ENCODE measurements at places on chromosomes 12 and 14. TPM values are rescaled to one million over a fixed set of nuclear protein-coding genes. Genes with fewer than 3 reads are reported as not detected.

The B4GALNT1 gene
- not detected for polyA plus RNA-seq

The ENDOU gene
- polyA plus RNA-seq = not detected

The RFX4 gene
- not detected for polyA plus RNA-seq

The THTPA gene
- polyA plus RNA-seq = 16.0 TPM

The MSI1 gene
- polyA plus RNA-seq = not detected

The CYP27B1 gene
- polyA plus RNA-seq = not detected

- no peak overlapping the region for H3K27ac ChIP-seq
- H3K36me3 ChIP-seq = peaks cover 33% of the 10 kb centered on the region
- H3K4me3 ChIP-seq = no peak overlapping the region
Measured at GRCh38 chr14:50763382-50764007, 67.5 kb downstream of the NIN start.

GRCh38 chr12:129771238-129771637 lies 132.6 kb downstream of the TMEM132D start:
- H3K36me3 ChIP-seq = no peaks in the 10 kb centered on the region
- no peak for DNase-seq
- H3K27me3 ChIP-seq = no peaks in the 10 kb centered on the region
- H3K4me1 ChIP-seq = no peaks in the 10 kb centered on the region

DNA sequence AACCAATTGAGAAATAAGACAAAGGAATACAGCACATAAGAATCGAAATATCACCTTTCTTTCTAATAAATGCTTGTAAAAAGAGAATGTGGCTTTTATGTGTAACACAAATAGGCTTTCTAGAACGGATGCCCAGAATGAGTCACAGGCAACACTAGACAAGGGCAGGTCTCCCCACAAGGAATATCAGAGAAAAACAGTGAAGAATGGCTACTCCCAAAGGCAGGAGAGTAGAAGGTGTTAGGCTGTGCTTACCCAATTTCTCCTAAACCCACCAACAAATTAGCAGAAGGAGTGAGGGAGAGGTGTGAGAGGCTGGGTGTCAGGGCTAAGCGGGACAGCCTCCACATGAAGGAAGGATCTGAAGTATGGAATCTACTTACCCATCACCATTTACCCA lies 55.2 kb downstream of the GALNT4 start:
- peak overlapping the region; percentile 80 for H3K4me3 ChIP-seq
- peaks cover 3% of the 10 kb centered on the region for H3K36me3 ChIP-seq
- no peaks in the 10 kb centered on the region for H3K27me3 ChIP-seq

- no peaks in the 10 kb centered on the region for H3K36me3 ChIP-seq
- no peak for DNase-seq
- H3K4me1 ChIP-seq = no peaks in the 10 kb centered on the region
- H3K27ac ChIP-seq = no peak overlapping the region
Measured at GRCh38 chr14:24984846-24985589, 64.9 kb downstream of the STXBP6 start.

- DNase-seq = no peak
- no peak overlapping the region for H3K4me3 ChIP-seq
- no peaks in the 10 kb centered on the region for H3K27me3 ChIP-seq
- H3K36me3 ChIP-seq = no peaks in the 10 kb centered on the region
- no peak overlapping the region for H3K27ac ChIP-seq
Measured at GRCh38 chr12:85955127-85955526, 81.0 kb downstream of the NTS start.

- H3K27ac ChIP-seq = no peak overlapping the region
- H3K27me3 ChIP-seq = peaks cover 9% of the 10 kb centered on the region
- no peak overlapping the region for H3K4me3 ChIP-seq
- no peaks in the 10 kb centered on the region for H3K36me3 ChIP-seq
Measured at GRCh38 chr12:68349921-68350606, 17.9 kb upstream of the MDM1 start.

- no peaks in the 10 kb centered on the region for H3K36me3 ChIP-seq
- DNase-seq = peak; percentile 24
- H3K27me3 ChIP-seq = peaks cover 5% of the 10 kb centered on the region
- peaks cover 27% of the 10 kb centered on the region for H3K4me1 ChIP-seq
- no peak overlapping the region for H3K27ac ChIP-seq
Measured at GRCh38 chr12:614411-614970, 48.8 kb downstream of the NINJ2 start.

DNA sequence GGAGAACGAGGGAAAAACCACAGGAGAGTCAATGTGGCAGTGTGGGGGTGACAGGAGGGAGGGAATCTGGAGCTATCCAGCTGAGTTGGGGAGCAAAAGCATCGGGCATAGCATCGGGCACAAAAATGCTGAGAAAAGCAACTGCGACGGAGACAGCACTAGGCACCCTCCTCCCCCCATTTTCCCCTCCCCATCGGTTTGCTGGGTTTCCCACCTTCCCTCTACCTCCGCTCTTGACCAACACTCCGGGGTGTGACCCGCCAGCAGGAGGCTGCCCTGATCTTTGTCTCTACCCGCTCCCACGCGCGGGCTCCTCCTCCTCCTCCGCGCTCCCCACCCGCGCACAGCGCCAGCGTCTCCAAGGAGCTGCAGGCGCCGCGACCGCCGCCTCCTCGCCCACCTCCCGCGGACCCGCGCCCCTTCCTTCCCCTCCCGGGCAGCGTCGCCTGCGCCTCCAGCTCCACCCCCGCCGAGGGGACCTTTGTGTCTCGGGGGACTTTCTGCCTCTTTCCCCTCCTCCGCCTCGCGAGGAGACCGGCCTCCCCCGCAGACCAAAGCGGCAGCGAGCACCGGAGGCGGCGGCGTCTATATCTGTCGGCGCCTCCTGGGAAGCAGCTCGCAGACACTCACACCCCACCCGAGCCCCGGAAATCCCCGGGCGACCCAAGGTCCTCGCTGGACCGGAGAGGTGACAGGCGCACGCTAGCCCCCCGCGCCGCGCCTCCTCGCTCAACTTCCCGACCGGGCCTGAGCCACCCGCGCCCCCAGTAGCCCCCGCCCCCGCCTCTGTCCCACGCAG lies 920 bp downstream of the CDK17 start:
- H3K27ac ChIP-seq = peak overlapping the region; percentile 88
- no peaks in the 10 kb centered on the region for H3K36me3 ChIP-seq
- H3K27me3 ChIP-seq = no peaks in the 10 kb centered on the region
- peaks cover 27% of the 10 kb centered on the region for H3K4me1 ChIP-seq
- peak overlapping the region; percentile 84 for H3K4me3 ChIP-seq

- H3K27ac ChIP-seq = peak overlapping the region; percentile 69
- H3K27me3 ChIP-seq = peaks cover 31% of the 10 kb centered on the region
- DNase-seq = no peak
- H3K4me3 ChIP-seq = no peak overlapping the region
- H3K4me1 ChIP-seq = peaks cover 7% of the 10 kb centered on the region
- no peaks in the 10 kb centered on the region for H3K36me3 ChIP-seq
Measured at GRCh38 chr12:10069099-10069498, 29.7 kb downstream of the CLEC1A start.

DNA sequence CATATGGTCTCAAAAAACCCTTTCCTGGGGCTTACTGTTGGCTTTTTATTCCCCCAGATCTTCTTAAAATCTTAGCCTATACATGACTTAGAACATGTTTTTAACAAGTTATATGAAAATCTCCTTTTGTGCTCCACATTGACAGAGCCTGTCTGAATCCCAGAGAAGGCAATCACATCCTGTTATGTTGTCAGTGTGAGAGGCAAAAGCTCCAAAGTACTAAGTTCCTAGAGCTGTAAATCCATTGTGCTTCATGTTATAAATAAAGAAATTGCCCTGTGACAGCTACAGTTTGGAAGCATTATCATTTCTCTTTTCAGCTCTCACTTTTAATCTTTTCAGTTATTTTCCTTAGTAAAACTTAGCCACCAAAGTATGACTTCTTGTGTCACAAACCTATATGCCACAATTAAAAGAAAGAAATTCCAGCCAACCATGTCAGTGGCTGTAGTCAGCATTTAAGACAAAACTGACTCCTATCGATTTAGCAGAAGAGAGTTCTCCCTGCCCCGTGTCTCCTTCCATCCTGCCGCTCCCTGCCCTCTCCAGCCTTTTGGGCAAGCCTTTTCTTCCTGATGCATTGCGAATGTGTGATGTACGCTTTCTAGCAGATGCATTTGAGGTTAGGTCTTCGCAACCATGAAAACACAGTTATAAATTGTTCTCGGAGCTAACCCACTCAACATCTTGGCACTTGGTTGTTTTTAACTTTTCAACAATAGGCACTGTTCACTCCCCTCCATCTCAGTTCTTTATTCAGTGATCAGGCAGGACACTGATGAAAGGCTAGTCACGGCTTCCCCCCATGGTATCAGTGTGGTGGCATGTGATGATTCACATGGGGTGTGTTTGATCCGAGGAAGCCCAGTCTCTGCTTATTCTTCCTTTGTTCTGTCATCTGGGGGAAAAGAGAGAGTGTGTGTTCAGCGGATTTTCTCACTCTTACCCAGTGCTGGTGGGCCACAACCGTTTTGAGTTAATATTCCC lies 143.5 kb downstream of the SSPN start:
- H3K4me3 ChIP-seq = no peak overlapping the region
- peaks cover 18% of the 10 kb centered on the region for H3K36me3 ChIP-seq
- DNase-seq = no peak
- H3K4me1 ChIP-seq = peaks cover 21% of the 10 kb centered on the region

GRCh38 chr12:68585966-68586365 lies 24.7 kb upstream of the RAP1B start:
- no peak for DNase-seq
- H3K4me1 ChIP-seq = peaks cover 20% of the 10 kb centered on the region
- H3K27me3 ChIP-seq = no peaks in the 10 kb centered on the region
- no peak overlapping the region for H3K27ac ChIP-seq
- H3K4me3 ChIP-seq = no peak overlapping the region

GRCh38 chr14:51460011-51460410 lies 191.7 kb upstream of the FRMD6 start:
- no peaks in the 10 kb centered on the region for H3K36me3 ChIP-seq
- peaks cover 24% of the 10 kb centered on the region for H3K27me3 ChIP-seq
- H3K4me3 ChIP-seq = no peak overlapping the region
- no peak for DNase-seq
- no peak overlapping the region for H3K27ac ChIP-seq

DNA sequence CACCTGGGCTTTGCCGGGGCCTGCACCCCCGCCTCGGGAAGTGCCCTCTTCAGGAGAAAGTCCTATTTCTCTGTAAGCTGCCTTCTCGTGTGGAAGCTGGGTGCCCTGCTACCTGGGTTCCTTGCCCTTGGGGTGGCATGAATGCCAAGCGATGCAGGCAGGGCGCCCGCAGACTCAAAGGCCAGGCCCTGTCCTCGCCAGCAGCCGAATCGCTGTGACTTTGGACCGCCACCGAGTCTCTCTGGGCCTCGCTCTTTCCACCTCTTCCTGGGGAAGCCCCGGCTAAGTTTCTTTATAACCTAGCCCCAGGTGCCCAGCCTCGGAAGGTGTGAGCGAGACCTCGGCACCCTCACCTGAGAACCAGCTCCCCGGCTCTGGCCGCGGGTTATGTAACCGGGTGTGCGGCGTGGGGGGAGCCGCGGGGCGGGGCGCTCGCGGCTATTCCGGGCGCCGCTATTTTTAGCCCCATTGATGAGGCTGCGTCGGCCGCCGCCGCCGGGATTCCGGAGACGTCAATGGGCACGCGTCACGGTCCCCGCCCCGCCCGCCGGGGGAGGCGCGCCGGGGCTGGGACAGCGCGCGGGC lies 14.6 kb upstream of the NR4A1 start:
- H3K27me3 ChIP-seq = no peaks in the 10 kb centered on the region
- no peaks in the 10 kb centered on the region for H3K36me3 ChIP-seq
- peak overlapping the region; percentile 78 for H3K4me3 ChIP-seq
- peak; percentile 95 for DNase-seq

- H3K36me3 ChIP-seq = no peaks in the 10 kb centered on the region
- no peak overlapping the region for H3K27ac ChIP-seq
- H3K4me3 ChIP-seq = no peak overlapping the region
- H3K4me1 ChIP-seq = peaks cover 24% of the 10 kb centered on the region
- no peaks in the 10 kb centered on the region for H3K27me3 ChIP-seq
Measured at GRCh38 chr14:40221428-40221827, 789.2 kb upstream of the FBXO33 start.

- peaks cover 20% of the 10 kb centered on the region for H3K4me1 ChIP-seq
- peak overlapping the region; percentile 66 for H3K4me3 ChIP-seq
- H3K36me3 ChIP-seq = peaks cover 9% of the 10 kb centered on the region
- H3K27me3 ChIP-seq = no peaks in the 10 kb centered on the region
- peak overlapping the region; percentile 46 for H3K27ac ChIP-seq
Measured at GRCh38 chr14:103688906-103689902, 26.0 kb downstream of the XRCC3 start.

GRCh38 chr14:79186523-79186922 lies 1016.4 kb downstream of the NRXN3 start:
- H3K4me3 ChIP-seq = no peak overlapping the region
- H3K4me1 ChIP-seq = no peaks in the 10 kb centered on the region
- H3K27ac ChIP-seq = no peak overlapping the region
- H3K27me3 ChIP-seq = no peaks in the 10 kb centered on the region
- DNase-seq = no peak

DNA sequence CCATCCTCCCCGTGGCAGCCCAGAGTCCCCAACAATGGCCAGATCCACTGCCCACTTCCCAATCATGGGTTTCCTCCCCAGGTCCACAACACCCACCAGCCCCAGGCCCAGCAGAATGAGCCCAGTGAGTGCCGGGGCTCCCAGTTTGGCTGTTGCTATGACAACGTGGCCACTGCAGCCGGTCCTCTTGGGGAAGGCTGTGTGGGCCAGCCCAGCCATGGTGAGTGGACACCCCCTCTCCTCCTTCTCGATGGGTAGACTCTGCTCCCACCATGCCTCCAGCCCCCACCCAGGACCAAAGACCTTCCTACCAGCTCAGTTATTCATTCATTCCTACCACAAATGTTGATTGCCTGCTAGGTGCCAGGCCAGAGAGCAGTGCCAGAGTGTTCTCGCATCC lies 23.8 kb downstream of the PAPLN start:
- no peak overlapping the region for H3K4me3 ChIP-seq
- H3K27me3 ChIP-seq = no peaks in the 10 kb centered on the region
- DNase-seq = no peak

GRCh38 chr14:54711312-54711711 lies 144.4 kb downstream of the SAMD4A start:
- no peaks in the 10 kb centered on the region for H3K27me3 ChIP-seq
- H3K36me3 ChIP-seq = no peaks in the 10 kb centered on the region
- no peak for DNase-seq
- peaks cover 41% of the 10 kb centered on the region for H3K4me1 ChIP-seq
- H3K4me3 ChIP-seq = peak overlapping the region; percentile 91

- H3K36me3 ChIP-seq = no peaks in the 10 kb centered on the region
- H3K4me3 ChIP-seq = no peak overlapping the region
- H3K4me1 ChIP-seq = no peaks in the 10 kb centered on the region
Measured at GRCh38 chr14:33062476-33062875, 123.8 kb downstream of the NPAS3 start.
